HCT116 (cell line): ENCODE measurements at places on chromosomes 7 and 10.

DNA sequence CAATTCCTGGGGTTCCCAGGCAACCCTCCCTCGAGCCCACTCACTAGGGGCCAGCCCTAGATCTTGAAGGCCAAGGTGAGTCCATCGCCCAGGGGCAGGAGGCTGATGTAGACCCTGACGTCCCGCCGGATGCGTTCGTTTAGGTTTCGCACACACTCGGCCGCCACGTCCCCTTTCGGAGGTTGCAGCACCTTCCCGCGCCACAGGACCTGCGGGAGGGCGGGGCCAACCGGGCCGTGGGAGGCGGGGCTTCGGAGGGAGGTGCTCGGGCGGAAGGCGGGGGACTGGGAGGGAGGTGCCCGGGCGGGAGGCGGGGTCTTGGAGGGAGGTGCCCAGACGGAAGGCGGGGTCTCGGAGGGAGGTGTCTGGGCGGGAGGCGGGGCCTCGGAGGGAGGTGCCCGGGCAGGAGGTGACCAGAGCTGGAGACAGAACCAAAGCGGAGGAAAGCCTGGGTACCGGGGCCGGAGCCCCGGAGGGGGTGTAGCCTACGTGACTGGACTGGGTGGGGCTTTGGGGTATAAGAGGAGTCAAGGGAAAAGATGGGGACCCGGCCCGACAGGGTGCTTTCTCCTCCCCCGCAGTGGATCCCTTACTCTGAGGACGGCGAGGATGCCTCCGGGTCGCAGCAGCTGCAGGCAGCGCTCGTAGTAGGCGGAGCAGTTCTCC, 1.6 kb downstream of the COMTD1 start:
- DNase-seq, result peak; percentile 87

DNA sequence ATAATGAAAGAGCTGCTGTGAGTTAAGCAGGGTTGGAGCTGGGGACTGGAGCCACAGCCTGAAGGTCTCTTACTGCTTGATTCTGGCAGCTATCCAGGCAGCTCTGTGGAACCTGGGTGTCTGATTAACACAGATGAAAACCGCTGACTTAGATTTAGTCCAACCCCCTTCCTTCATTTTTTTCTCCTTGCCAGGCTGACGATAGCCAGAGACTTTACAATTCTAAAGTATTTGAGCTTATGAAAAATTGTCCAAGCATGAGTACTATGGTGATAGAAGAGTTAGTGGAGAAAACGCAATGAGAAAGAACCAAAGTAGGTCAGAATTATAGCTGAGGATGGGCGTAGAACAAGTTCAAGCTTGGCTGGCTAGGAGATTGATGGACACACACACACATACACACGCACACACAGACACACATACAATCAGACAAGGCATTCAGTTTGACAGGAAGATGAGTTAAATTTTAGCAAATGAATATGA, 13.5 kb upstream of the GPR85 start:
- no peak for DNase-seq

GRCh38 chr7:70495033-70495376, 636.9 kb upstream of the GALNT17 start:
- no peak for DNase-seq

DNA sequence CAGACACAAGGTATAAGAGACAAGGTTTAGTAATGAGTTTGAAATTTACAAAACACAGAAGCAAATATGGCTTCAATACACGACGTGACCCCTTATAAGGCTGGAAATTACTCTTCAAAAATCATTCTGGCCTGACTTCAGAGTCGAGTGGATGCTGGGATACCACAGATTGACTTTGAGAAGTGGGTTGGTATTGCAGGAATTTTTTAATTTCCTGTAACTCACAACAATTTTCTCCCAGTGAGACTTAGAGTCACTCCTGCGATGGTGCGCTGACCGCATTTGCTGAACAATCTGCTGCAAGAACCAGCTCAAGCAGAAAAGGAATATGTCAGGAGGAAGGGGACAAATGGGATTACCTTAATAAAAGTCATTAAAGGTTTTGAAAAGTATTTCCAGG, 132.1 kb downstream of the EMX2 start:
- no peak for DNase-seq

DNA sequence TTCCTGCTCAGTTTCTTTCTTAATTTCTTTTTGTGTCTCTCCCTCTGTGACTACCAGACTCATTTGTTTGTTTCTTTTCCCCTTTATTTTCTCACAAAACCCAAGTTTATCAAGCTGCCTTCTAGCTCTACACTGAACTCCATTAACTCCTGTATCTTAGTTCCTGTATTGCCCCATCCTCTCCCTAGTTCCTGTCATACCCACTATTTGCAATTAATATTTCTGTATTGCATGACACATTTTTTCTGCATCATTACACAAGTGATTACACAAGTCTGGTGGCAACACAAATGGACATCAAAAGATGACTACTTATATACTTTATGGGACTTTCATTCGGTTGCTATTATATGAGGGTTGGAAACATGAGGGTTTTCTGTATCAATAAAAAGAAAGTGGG, 26.9 kb upstream of the OR9A4 start:
- DNase-seq, result no peak

GRCh38 chr10:125200396-125200795, 40.0 kb upstream of the CTBP2 start:
- DNase-seq, result no peak

- peak; percentile 40 for DNase-seq
Observed at GRCh38 chr7:120805636-120806388, 52.1 kb downstream of the TSPAN12 start.
